Esophagus muscularis mucosa (tissue), 4 donors: ENCODE measurements at places on chromosomes 4 and X.

DNA sequence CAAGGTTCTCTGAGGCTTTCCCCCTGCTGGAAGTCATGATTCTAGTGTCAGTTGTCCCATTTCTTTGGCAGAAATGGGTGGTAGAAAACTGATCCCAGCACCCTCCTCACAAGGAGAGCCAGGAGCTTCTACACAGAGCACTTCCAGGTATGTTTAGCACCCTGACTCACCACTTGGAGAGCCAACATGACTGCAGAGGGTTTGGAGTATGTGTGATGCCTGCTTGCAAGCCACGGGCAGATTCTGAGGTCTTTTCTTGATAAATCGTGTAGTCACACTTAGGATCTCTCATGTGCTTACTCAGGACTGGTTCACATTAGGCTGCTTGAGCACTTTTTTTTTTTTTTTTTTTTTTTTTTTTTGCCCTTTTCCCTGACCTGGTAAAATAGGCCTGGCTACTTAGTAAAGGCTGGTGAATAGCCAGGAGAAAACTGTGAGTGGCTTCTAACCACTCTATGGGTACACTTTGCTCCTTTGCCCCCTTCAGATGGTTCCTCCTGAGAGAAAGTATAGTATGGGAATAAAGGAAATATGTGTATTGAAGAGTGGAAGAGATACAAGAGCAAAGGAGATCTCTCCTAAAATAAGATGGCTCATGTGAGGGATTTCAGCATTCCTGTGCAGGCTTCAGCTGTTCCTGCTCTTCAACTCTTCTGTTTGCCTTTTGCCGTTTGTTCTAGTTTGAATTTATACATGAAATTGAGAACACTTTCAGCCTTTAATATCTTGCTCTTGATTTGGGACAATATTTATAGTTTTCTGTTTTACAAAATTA lies 103.6 kb downstream of the EMCN start:
- DNase-seq: no peak
- no peaks in the 10 kb centered on the region for H3K4me1 ChIP-seq
- no peak overlapping the region for H3K27ac ChIP-seq

GRCh38 chr4:40186665-40187014 lies 10.2 kb upstream of the RHOH start:
- no peak for DNase-seq
- no peak overlapping the region for H3K4me3 ChIP-seq
- no peaks in the 10 kb centered on the region for H3K4me1 ChIP-seq
- no peaks in the 10 kb centered on the region for H3K36me3 ChIP-seq
- H3K27me3 ChIP-seq: no peaks in the 10 kb centered on the region

- H3K27ac ChIP-seq: peak overlapping the region; percentile 82
- no peaks in the 10 kb centered on the region for H3K27me3 ChIP-seq
- peak overlapping the region; percentile 64 for H3K4me3 ChIP-seq
- no peaks in the 10 kb centered on the region for H3K36me3 ChIP-seq
These were observed 427 bp downstream of the ZNF182 start for GRCh38 chrX:48003367-48003757.

DNA sequence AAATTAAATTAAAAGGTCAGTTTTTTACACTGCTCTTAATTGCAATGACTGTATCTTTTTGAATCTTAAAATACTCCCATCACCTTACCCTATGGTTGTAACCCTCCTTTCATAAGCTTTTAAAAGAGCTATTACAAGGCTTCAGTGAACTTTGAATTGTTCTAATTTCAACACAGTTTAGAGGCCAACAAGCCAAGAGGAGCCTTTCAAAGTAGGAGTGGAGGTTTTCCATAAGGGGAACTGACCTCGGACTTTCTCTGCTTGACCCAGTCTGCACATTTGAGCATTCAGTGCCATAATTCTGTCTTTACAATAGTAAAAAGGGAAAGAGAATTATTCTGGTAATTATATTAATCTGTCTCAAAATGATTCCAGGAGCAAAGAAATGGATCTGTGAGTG lies 98.9 kb downstream of the PARM1 start:
- H3K4me3 ChIP-seq: no peak overlapping the region
- H3K27me3 ChIP-seq: no peaks in the 10 kb centered on the region
- H3K27ac ChIP-seq: no peak overlapping the region
- no peak for DNase-seq
- H3K36me3 ChIP-seq: no peaks in the 10 kb centered on the region

- no peak overlapping the region for H3K4me3 ChIP-seq
- H3K27ac ChIP-seq: no peak overlapping the region
- no peaks in the 10 kb centered on the region for H3K27me3 ChIP-seq
- no peaks in the 10 kb centered on the region for H3K4me1 ChIP-seq
- H3K36me3 ChIP-seq: no peaks in the 10 kb centered on the region
These were observed 38.7 kb upstream of the GRID2 start for GRCh38 chr4:92265021-92265420.

GRCh38 chr4:142203505-142203904 lies 567.1 kb downstream of the IL15 start:
- H3K4me1 ChIP-seq: no peaks in the 10 kb centered on the region
- H3K27me3 ChIP-seq: no peaks in the 10 kb centered on the region
- no peak overlapping the region for H3K27ac ChIP-seq

GRCh38 chr4:17578482-17578891 lies 1.5 kb downstream of the LAP3 start:
- H3K27ac ChIP-seq: peak overlapping the region; percentile 97
- peaks cover 15% of the 10 kb centered on the region for H3K36me3 ChIP-seq
- DNase-seq: no peak
- H3K4me1 ChIP-seq: peaks cover 41% of the 10 kb centered on the region
- H3K4me3 ChIP-seq: peak overlapping the region; percentile 88

DNA sequence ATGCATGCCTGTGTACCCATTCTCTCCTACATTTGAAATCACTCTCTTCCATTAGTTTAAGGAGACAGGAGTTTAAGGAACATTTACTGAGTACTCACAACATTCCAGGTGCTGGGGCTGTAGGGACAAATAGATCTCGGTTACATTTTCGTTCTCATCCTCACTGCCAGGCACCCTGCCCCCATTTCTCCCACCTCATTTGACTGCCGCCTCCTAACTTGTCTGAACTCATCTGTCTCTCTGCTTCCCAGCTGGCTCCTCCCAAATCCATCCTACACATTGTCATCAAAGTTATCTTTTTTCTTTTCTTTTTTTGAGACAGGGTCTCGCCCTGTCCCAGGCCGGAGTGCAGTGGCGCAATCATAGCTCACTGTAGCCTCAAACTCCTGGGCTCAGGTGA lies 19.8 kb upstream of the MPC1L start:
- no peak for DNase-seq
- no peaks in the 10 kb centered on the region for H3K27me3 ChIP-seq
- no peak overlapping the region for H3K4me3 ChIP-seq
- no peaks in the 10 kb centered on the region for H3K4me1 ChIP-seq

DNA sequence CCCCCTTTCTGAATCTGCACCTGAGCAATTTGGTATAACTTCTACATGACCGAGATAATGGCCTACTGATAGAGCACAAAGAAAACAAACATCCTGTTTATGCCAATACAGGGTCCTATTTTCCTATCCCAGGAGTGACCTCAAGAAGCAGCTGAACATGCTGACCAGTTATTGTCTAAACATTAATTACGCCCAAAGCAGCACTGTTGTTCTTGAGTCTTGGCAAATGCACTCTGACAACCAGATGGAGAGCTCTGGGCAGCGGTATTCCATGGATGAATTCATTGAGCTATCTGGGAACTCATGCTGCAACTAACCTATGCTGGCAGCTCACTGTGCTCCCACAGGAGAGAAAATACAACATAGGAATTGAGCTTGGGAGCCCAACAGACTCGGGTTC lies 52.6 kb downstream of the PCYT1B start:
- no peaks in the 10 kb centered on the region for H3K36me3 ChIP-seq
- no peaks in the 10 kb centered on the region for H3K27me3 ChIP-seq
- no peak for DNase-seq
- H3K4me1 ChIP-seq: no peaks in the 10 kb centered on the region

GRCh38 chr4:83618991-83619645 lies 83.2 kb downstream of the GPAT3 start:
- no peak overlapping the region for H3K4me3 ChIP-seq
- no peak for DNase-seq
- H3K27me3 ChIP-seq: no peaks in the 10 kb centered on the region
- no peaks in the 10 kb centered on the region for H3K36me3 ChIP-seq
- H3K4me1 ChIP-seq: peaks cover 22% of the 10 kb centered on the region

DNA sequence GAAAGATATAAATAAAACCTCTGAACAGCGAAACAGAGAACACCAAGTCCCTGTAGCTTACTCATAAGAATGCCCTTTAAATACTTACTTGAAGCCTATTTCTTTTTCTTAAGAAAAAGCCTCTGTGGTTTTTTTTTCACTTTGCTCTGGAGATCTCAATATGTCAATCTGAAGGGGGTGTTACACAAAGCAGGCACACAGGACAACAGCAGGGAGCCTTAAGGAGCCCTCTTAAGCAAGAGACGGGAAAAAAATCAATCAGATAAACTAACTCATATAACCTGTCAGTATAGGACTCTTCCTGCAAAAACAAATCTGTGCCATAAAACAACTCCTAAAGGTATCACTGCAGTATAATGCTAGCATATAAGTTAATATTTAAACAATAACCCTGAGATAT lies 611.1 kb upstream of the ATOH1 start:
- H3K4me3 ChIP-seq: no peak overlapping the region
- no peaks in the 10 kb centered on the region for H3K4me1 ChIP-seq
- H3K27ac ChIP-seq: no peak overlapping the region
- no peaks in the 10 kb centered on the region for H3K27me3 ChIP-seq

- H3K27me3 ChIP-seq: no peaks in the 10 kb centered on the region
- H3K4me1 ChIP-seq: peaks cover 45% of the 10 kb centered on the region
- no peak overlapping the region for H3K27ac ChIP-seq
- DNase-seq: no peak
- H3K36me3 ChIP-seq: no peaks in the 10 kb centered on the region
These were observed 136.9 kb upstream of the GUCY1A1 start for GRCh38 chr4:155529716-155530115.

- H3K27me3 ChIP-seq: peaks cover 31% of the 10 kb centered on the region
- no peak overlapping the region for H3K4me3 ChIP-seq
- H3K4me1 ChIP-seq: no peaks in the 10 kb centered on the region
- no peak overlapping the region for H3K27ac ChIP-seq
- no peaks in the 10 kb centered on the region for H3K36me3 ChIP-seq
These were observed 75.8 kb downstream of the JAKMIP1 start for GRCh38 chr4:6124386-6125102.

DNA sequence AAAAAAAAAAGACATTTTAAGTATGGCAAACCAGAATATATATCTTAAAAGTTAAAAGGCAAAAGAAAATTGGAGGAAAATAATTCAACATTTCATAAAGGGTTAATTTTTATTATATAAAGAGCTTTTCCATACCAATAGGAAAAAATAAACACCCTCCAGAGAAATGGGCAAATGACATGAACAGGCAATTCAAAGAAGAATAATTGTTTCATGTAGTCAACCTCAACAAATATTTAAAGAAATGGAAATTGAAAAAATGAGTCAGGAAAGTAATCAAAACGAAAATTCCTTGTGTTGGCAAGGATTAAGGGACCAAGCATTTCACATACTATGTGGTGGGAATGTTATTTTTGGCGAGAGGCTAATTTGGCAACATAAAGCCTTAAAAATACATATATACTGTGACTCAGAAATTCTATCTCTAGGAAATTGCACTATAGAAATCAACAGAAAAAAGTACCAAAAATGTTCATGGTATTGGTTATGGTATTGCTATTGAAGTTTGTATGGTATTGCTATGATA lies 87.6 kb downstream of the HAUS3 start:
- no peak overlapping the region for H3K4me3 ChIP-seq
- H3K27ac ChIP-seq: no peak overlapping the region
- H3K27me3 ChIP-seq: no peaks in the 10 kb centered on the region
- no peaks in the 10 kb centered on the region for H3K36me3 ChIP-seq
- DNase-seq: no peak

DNA sequence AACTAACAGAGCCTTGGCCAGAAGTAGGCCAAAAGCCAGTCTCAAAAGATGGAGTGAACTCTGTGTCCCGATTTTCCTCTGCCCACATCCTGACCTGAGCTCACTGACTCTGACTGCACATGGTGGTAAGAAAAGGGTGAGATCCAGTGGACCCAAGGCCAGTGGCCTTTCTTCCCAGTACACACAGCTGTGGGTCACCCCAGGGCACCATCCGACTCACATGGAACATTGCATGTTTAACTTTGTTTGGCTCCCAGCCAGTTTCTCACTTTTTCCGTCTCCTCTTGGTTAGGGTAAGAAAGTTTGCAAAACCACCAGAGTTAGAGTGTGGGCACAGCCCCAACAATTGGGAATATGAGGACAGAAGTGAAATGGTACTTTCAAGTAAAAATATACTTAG lies 69.8 kb downstream of the GAB1 start:
- H3K4me1 ChIP-seq: peaks cover 95% of the 10 kb centered on the region
- H3K4me3 ChIP-seq: no peak overlapping the region
- H3K36me3 ChIP-seq: no peaks in the 10 kb centered on the region
- DNase-seq: no peak
- H3K27ac ChIP-seq: peak overlapping the region; percentile 59

DNA sequence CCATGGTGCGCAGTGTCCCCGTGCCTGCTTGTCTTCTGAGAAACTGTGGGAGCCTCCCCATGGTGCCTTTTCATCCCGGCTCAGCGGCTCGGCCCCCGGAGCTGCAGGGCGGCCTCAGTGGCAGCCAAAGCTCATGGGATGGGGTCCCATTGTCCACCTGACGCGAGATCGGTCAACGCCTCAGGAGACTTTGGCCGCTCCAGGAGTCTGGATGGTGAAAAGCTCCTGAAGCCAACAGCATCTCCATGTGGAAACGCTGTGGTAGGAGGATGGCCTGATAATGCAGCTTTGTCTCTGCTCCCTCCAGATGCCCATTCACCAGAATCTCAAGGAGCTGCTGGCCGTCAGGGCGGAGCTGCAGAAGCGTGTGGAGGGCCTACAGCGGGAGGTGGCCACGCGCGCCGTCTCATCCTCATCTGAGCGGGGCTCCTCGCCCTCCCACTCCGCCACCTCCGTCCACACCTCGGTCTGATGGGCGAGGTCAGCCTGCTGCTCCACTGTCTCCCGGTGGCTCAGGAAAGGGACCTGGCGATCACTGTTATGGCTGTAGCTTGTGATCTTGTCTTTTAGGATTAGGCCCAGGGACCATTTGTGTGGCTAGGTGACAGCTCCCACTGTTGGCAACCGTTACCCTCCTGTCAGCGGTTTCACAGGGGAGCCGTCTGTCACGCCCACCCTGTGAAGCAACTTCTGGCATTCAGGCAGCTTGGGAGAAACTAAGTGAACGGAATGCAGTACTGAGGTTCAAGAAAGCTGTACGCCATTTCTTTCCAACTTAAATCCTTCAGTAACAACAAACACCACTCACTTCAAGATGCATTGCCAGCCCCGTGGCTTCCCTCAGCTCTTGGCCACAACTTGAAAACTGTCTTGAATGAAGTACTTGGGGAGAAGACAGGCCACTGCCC lies 69.3 kb downstream of the MTMR1 start:
- no peaks in the 10 kb centered on the region for H3K27me3 ChIP-seq
- H3K27ac ChIP-seq: no peak overlapping the region
- no peaks in the 10 kb centered on the region for H3K4me1 ChIP-seq
- DNase-seq: no peak
- peaks cover 7% of the 10 kb centered on the region for H3K36me3 ChIP-seq

GRCh38 chr4:185399466-185399865 lies 2.8 kb downstream of the ANKRD37 start:
- H3K4me3 ChIP-seq: no peak overlapping the region
- peaks cover 38% of the 10 kb centered on the region for H3K4me1 ChIP-seq
